ENCODE measurements at places on chromosomes 2 and 18.
A peak's percentile ranks its signal among the peaks of the same experiment; 100 is the strongest.

- DNase-seq: no peak
Observed at GRCh38 chr2:72113847-72114692, 33.6 kb downstream of the CYP26B1 start.

DNA sequence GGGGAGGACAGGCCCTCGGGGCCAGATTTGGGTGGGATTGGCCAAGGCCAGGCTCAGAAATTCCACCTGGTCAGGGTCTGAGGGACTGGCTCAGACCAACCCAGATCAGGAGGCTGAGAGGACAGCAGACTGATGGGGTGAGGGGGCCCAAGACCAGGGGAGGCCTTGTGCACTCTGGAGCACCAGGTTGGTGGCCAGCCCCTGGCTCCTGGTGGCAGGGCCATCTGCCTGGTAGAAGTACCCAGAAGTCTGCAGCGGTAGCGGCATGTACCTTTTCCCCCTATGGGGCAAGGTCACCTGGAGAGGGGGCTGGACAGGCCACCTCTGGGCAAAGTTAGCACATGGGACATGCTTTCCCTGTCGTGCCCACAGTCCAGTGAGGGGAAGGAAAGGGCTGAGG lies 21.2 kb upstream of the ODC1 start:
- no peak for DNase-seq

DNA sequence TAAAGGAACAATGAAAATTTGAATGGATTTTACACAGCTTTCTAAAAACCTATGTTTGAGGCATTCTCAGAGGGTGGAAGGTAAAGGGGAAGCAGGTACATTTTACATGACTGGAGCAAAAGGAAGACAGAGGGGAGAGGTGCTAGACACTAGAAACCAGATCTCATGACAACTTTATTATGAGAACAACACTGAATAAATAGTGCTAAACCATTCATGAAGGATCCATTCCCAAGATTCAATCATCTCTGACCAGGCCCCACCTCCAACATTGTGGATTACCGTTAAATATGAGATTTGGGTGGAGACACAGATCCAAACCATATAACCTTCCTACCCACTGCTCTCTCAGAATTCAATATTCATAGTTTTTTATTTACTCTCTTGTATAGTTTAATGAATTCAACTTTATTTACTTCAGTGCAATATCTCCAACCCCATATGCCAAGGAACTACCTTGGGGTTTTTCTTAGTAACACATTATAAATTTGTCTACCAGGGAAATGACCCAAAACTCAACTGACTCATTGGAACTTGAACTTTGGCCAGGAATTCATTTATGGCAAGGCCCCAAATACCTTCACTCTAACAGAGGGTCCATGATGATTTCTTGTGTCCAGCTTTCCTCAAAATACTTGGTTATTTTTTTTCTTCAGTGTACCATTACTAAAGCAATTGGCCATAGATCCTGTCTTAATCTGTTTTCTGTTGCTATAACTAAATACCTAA lies 317.8 kb downstream of the GULP1 start:
- DNase-seq: no peak

DNA sequence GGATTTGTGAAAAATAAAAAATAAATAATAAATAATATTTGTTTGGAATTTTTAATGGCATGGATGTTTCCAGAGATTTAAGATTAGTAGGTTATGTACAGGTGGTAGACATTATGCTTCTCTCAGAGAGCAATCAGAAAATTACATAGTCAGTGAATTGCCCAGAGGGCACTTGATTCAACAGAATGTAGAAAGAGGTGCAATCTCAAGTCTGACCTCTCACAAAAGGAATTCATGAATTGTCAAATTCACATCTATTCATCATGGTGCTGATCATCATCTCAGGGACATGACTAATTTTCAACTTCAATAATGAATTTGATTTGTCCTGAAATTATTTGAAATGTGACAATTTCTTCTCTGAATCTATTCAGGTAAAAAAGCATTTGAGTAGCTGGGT lies 172.5 kb downstream of the PDE11A start:
- no peak for DNase-seq

DNA sequence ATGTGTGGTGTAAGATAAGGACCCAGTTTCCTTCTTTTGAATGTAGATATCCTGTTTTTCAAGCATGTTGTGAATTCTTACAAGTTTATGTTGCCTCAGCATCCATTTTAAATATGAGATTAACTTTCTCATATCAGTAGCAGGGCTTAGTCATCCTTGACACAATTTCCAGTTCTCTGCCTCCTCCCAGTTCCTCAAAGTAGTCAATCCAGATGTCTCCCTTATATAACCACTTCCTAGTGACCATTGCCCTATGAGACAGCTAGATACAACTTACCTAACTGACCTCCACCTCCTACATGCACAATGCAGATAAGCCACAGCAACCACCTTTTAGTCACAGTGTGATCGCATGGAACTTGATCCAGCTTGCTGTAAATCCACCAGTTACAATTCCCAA lies 269.2 kb upstream of the ZNF521 start:
- no peak for DNase-seq

GRCh38 chr2:230961091-230961491 lies 34.8 kb upstream of the SPATA3 start:
- no peak for DNase-seq

GRCh38 chr2:32402091-32402490 lies 45.3 kb downstream of the BIRC6 start:
- DNase-seq: no peak

DNA sequence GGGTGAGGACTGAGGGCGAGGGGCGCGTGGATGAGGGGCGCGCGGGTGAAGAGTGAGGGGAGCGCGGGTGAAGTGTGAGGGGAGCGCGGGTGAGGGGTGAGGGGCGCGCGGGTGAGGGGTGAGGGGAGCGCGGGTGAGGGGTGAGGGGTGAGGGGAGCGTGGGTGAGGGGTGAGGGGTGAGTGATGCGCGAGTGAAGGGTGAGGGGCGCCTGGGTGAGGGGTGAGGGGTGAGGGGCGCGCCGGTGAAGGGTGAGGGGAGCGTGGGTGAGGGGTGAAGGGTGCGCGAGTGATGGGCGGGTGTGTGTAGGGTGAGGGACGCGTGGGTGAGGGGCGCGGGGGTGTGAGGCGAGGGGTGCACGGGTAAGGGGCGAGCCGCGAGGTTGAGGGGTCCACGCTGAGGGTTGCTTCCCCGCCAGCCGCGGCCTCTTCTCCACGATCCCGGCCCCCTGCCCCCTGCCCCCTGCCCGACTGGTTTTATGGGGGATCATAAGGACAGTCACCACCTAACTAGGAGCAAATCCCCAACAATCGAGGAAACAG lies 1.1 kb upstream of the SLC66A2 start:
- no peak for DNase-seq

DNA sequence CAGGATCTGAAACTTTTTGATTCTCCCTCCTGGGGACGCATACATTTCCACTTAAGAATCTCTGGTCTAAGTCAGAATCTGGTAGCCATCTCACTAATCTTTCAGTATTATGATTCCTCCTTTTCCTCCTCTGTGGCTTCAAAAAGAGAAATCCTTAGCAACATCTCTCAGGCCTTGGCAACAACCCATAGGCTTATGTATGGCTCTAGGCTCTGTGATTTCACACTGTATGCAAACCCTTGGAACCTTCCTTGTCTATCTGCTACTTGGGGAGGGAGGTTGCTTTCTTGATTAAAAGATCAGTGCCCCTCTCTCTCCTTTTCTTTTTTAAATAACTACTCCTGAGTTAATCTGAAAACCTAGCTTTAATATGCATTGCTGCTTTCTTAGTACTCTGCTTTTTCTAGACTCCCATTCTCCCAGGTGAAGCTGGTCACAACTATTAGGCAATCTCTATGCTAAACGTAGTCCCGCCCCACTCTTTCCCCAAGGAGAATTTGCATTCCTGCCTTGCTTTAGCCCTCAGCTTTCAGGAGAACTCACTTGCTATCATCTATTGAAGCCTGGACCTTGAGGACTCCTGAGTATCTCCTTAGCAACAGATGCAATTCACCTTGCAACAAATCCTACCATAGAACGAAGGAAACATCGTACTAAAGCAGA lies 72.2 kb upstream of the L3MBTL4 start:
- DNase-seq: no peak

- DNase-seq: no peak
Observed at GRCh38 chr2:241558532-241559322, at the start of gene BOK. BOK (plus strand) TSS chr2:241558745; CDS start chr2:241559484, 739 bp downstream.

GRCh38 chr18:80023173-80023572 lies 11.1 kb upstream of the RBFA start:
- no peak for DNase-seq

DNA sequence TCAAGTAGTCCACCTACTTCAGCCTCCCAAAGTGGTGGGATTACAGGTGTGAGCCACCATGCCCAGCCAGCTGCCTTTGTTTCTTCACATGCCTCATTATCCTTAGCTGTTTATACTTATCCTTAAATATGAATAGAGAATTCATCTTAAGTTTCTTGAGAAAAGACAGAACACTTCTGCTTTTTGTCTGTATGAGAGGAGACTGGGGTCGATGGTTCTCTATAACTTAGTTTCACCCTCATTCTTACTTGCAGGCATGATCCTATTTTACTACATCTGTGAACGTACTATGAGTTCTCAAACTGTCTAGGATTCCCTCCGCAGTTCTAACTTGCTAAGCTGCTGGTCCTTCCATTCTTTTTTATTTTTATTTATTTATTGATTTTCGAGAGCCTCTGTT lies 20.4 kb downstream of the PPM1B start:
- DNase-seq: no peak

DNA sequence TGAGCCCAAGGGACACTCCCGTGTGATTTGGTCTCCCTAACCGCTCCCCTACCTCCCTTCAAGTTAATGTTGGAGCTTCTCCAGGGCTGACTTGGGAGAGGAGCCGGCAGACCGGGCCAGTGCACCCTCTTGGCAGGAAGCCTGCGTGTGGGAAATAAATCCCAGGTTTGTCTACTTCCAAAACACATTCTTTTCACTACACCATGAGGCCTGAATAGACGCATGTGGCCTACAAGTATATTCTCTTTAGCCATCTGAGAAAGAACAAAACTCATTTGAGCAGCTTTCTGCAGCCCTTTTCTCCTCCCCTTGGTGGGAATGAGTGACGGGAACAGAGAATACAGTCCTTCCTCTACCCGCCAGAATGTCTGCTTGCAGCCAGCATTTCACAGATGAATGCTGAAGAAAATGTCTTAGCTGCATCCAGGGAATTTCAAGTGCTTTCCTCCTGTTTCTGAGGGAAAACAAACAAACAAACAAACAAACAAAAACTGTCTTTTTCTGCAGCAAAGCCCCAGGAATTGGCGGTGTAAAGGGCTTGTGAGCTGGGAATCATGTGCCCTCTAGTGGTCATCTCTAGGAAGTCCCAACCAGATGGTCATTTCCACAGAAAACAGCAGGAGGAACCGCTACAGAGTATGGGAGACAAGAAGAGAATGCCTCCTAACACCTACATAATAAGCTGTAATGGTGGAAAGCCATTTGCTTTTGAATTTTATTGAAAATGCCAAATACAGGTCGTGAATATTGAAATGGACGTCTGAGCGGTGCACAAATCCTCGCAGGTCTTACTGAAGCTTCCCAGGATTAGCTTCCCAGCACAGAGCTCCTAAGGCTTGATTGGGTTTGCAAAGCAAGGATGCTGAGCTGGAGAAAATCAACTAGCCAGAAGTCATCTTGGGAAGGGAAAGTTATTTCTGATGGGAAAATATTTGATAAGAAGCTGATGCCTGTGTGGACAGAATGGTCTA lies 41.2 kb upstream of the DAPL1 start:
- peak; percentile 14 for DNase-seq

DNA sequence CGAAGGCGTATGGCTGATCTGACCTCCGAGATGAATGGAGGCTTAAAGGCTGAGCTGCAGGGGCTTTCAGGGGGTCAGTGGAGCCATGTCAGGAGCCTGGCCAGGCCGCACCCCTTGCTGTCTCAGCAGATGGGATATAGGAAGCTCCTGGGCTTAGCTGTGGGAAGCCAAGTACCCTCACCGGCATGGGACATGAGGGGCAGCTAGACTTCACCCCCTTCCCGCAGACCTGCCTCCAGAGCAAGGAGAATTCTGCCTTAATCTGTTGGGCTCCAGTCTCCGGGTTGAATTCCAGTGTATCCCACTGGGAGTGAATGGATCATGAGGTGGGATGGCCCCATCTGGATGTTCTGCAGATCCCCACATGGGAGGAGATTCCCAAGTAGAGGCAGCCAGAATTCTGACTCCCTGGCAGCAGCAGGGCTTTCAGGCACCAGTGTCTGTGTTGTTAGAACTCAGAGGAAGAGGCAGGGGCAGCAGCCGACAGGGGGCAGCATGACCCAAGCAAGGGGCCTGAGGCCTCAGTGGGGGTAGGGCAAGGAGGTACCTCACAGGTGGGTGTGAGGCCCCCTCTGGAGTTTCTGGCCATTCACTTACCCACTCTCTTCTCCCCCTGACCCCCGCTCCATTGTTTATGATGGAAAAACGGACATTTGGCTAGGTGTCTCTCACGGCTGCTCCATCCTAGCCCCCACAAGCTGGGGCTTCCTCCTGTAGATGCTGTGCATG lies 19.1 kb downstream of the CAPG start:
- DNase-seq: peak; percentile 62

All from stimulated activated CD4-positive, alpha-beta T cell treated with anti-CD3 and anti-CD28 coated beads, Interleukin-12 subunit alpha, Interleukin-12 subunit beta, amount 100 ng/mL, for 48 hours (primary cell).